ENCODE measurements at places on chromosomes 6 and 20.

- no peak for DNase-seq
Measured at GRCh38 chr20:15012566-15012965, 675.2 kb upstream of the FLRT3 start.

- DNase-seq, result no peak
Measured at GRCh38 chr6:15352220-15352619, 106.4 kb downstream of the JARID2 start.

GRCh38 chr6:5279891-5280338 lies 18.6 kb downstream of the FARS2 start:
- DNase-seq, result no peak

DNA sequence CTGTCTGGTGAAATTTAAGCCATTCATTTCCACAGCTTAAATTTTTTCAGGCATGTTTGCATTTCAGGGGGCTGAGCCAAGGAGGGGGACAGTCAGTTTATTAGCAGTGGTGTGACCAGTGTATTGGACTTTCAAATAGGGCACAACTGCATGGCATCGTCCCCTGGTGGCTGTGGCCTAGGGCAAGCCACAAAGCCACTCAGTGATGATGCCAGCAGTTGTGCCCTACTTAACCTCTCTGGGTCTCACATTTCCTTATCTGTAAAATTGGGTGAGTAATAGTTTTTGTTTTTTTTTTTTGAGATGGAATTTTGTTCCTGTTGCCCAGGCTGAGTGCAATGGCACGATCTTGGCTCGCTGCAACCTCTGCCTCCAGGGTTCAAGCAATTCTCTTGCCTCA lies 48.0 kb downstream of the CDC5L start:
- DNase-seq, result no peak
